Stimulated activated CD4-positive, alpha-beta T cell treated with anti-CD3 and anti-CD28 coated beads, TNF-alpha, amount 100 ng/mL, for 24 hours (primary cell): ENCODE measurements at places on chromosomes 2 and 18.

GRCh38 chr18:51458861-51459260 lies 261.4 kb upstream of the MEX3C start:
- DNase-seq: no peak

GRCh38 chr18:73621091-73621490 lies 526.5 kb downstream of the FBXO15 start:
- no peak for DNase-seq

GRCh38 chr2:406231-406630 lies 118.3 kb upstream of the ALKAL2 start:
- DNase-seq: no peak

- DNase-seq: no peak
These were observed 103.6 kb upstream of the BOD1L2 start for GRCh38 chr18:57043241-57043640.

DNA sequence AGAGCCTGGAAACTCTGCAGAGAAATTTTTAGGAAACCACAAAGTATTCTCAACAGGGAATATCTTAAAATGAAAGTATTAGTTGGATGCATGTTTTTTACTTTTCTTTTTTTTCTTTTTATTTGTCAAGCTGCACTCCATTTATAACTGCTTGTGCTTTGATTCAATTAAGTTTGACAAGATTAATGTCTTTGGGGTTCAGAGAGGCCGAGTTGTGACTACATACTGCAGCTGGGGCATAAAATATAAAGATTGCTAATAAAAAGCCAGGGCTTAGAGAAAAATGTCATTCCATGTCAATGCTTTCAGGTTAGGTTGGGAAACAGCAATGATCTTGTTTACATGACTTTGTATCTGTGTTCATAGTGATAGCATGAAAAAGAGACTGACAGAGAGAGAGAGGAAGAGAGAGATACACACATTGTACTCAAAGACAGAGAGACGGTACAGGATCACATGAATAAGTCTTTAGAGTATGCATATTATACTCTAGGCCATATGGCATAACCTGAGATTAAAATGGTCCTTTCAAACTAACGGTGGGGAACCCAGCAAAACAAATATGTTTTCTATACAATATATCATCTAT lies 1022.3 kb upstream of the CNTNAP5 start:
- DNase-seq: no peak

GRCh38 chr18:22399949-22400348 lies 17.8 kb downstream of the CTAGE1 start:
- DNase-seq: no peak

DNA sequence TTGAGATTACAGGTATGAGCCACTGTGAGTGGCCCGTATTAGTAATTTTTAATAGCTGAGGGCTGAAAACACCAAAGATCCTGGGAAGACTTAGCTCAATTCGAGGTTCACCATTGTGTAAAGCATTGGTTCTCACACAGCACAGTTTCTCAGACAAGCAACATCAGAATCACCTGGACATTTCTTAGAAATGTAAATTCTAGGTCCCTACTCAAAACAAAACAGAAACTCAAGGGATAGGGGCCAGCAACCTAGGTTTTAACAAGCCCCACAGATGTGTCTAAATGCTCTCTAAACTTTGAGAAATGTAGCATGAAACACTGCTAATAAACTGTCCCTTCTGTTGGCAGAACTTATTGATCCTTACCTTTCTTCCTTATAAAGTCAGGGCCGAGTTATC lies 681.2 kb downstream of the RNF144A start:
- no peak for DNase-seq

DNA sequence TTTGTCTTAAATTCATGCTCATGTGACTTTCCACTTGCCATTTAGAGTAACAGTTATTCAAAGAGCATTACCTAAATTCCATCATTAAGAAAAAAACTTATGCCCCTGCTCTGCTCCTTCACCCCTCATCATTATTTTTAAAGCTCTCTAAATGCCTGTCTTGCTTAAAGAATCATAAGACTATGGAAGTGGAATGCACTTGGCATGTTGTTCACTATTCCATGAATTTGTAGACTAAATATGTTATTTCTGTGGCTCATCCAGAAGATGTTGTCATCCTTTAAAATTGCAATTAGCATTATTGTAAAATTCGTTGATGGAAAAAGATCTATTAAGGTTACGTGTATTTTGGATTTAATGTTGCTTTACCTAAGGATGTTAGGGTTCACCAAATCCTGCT lies 61.8 kb downstream of the FMNL2 start:
- DNase-seq: no peak

DNA sequence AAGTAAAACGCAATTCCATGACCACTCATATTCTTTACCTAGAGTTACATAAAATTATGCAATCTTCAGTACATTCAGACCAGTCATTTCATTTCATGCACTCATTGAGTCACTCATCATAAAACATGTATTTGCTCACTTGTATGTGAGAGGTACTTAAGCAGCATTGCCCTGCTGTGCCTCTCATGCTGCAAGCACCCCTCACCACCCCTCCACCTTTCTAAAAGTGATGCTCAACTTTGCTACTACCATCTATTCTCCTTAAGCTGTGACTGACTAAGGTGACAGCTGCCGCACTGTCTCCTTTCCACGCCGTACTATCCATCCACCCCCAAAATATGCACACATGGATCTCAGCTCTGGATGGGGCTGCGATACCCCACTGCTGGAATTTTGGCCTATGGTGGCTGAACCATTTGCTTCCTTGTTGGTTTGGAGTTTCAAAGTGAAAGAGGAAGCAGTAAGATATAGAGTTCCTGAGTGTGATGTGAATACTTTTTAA lies 7.2 kb downstream of the ARHGAP25 start:
- DNase-seq: no peak

DNA sequence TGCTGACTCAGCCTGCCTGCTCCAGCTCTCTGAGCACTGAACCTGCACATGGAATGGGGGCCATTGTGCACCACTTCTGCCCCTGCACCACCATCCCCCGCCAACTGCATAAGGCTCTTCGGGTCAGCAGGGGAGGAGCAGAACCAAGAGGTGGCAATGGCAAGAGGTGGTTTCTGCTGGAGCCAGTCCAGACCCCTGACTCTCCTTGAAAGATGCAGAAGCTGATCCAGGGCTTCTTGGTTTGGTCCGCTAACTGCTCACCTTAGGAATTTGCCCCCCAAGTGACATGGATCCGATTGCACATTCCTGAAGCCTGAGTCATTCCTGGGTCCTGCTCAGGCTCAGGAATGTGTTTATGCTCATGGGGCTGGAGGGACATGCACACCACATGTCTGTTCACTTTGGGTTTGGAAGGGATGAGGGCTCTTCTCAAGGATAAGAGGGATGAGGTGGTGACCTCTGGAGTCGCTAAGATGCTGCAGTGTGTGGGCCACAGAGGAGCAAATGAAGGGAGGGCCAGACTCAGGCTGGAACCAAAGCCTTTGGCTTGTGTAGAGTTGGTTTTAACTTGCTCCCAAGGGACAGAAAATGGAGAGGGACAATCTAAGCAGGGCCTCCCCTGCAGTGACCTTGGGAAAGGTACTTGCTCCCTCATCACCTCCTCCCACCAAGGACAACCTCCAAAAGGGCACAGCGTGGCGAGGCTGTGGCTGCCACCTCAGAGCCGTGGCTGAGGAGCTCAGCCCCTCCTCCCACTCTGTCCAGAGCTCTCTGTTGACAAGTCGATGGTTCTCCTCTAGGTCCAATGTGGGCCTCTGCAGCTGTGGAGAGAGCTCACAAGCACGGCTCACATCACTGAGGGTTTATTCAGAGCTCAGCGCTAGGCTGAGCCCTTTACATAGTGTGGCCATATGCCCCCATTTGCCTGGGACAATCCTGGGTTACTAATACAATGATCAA lies 66.2 kb downstream of the HS1BP3 start:
- DNase-seq: no peak

DNA sequence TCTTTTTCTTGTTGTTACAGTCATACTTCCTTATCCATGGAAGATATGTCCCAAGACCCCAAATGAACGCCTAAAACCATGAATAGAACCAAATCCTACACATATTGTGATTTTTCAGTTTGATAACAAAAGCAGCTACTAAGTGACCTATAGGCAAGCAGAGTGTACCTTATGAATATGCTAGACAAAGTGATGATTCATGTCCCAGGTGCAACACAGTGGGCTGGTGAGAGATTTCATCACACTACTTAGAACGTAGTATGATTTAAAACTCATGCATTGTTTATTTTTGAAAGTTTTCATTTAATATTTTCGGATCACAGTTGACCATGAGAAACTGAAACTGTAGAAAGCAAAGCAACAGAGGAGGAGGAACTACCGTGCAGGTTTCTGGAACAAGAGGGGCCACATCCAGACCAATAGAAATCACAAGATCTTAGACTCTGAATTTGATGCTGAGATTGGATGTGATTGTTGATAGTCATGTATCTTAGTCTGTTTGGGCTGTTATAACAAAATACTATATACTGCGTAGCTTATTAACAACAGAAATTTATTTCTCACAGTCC lies 470.8 kb upstream of the VRK2 start:
- DNase-seq: no peak

DNA sequence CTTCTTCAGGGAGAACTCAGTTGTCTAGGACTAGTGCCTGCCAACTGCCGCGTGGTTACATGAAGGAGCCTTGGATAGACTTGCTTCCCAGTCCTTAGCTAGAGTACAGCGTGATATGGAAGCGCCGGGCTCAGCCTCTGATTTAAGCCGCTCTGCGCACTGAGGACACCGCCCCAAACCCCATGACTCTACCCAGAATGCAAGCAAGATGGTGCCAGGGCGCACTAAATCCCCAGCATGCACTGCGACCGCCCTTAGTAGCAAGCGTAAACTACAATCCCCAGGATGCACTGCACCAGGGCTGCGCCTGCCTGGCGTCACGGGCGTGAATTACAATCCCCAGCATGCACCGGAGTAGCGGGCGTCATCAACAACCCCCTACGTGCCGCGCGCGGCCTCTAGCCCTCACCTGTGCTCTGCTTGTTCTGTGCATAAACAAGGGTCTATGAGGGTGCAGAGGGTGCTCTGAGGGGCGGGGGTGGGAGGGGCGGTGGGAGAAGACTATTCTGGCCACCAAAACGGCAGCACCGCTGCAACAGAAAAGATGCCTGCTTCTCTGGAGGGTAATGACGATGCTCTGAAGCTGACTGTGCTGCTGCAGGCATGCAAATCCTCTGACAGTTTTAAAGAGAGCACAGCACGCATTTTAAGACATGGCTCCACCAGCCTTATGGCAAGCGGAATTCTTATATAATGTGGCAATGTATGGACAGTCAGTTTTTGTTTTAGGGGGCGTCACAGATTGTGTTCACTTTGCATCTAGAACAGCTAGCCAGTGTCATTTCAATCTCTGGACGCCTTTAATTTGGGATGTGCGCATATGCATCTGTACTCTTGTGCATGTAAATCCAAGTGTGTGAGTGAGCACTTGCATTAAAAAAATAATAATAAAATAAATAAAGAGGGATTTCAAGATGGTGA lies 282.5 kb upstream of the MYT1L start:
- DNase-seq: peak; percentile 73

- no peak for DNase-seq
These were observed 194.9 kb upstream of the POU3F3 start for GRCh38 chr2:104658904-104659591.

DNA sequence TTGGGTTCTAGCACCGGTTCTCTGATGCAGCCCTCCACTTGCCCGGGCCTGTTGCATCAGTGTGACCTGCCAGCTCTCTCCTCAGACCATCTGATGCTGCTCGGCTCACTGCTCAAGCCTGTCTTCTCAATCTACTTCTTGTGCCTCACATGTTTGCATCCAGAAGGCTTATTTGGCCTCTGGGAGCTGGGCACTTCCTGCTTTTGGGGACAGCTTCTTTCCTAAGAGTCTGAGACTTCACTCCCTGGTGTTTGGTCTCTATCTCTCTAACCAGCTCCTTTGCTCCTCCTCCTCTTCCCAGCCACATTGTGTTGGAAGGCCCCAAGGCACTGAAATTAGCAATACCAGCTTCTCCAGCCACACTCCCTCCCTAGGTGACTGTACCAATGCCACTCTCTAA lies 212.8 kb downstream of the CDCA7 start:
- no peak for DNase-seq

DNA sequence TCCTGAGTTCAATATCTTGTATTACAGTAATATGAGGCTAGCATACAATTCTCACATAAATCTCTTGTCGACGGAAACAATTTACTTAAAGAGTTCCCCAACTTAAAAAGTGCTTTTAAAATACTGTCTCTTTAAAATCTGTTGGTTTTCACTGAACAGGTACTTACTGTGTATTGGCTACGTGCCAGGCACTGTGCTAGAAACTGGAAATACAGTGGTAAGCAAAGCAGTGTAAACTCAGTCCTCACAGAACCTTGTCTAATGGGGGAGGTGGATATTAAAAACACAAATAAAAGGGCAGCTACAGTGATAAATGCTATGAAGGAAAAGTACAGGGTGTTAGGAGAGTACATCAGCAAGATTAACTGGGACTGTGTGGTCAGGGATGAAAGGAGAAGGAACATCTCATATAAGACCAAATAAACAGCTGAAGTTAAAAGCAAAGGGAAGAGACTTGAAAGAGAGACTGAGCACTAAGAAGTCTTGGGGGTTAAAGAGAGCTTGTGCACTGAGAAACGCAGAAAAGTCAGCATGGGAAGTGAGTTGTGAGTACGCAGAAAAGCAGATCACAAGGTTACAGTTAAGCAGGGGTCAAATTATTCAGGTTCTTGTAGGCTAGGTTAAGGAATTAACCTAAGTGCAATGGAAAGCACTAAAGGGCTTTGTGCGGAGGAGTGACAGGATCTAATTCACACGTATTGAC lies 52.5 kb downstream of the USP40 start:
- no peak for DNase-seq

DNA sequence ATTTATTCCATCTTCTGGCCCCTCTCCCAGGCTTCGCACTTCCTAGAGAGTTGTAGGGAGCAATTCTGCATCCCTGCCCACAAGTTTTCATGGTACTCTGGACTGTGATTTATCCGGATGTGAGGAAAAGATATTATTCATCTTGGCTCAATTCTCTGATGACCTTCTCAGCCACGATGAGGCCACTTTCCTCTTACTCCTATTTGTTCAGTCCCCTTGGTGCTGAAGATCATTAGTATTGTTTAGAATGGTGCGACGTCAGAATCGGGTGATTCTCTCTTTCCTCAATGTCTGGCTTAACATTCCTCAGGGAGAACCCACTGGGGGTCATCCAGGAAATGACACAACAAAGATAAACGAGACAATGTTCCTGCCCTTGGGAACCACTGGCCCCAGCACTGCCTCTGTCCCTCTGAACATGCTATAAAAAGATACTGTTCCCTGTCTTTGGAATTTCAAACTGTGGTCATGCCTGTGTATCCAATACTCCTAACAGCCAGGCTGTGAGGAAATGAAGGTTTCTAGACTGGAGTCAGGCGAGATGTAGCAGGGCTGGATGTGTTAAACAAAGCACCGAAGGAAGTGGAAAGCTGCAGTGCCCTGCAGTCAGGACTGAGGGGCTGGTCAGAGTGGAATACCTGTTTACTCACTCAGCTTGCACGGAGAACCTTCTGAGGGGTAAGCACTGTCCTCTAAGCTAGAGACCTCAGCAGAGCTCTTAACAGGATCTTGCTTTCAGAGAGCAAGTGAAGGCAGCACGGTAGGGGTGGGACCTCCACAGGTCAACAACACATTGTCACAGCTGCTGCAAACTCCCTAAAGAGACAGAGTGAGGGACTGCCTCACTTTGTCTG lies 12.9 kb upstream of the GLI2 start:
- DNase-seq: no peak

- DNase-seq: no peak
These were observed 10.2 kb downstream of the DSG4 start for GRCh38 chr18:31386741-31387140.

GRCh38 chr2:19358242-19359020 lies at the start of gene OSR1:
Gene OSR1 (minus strand): TSS chr2:19358623. CDS start chr2:19353805, 4,818 bp downstream.
- DNase-seq: no peak
